Activated CD8-positive, alpha-beta memory T cell treated with anti-CD3 and anti-CD28 coated beads, Interleukin-2, amount 10 ng/mL, durations not matched to agents 7 days and 5 days (primary cell): ENCODE measurements at places on chromosomes 1 and 21. TPM values are rescaled to one million over a fixed set of nuclear protein-coding genes. Genes with fewer than 3 reads are reported as not detected.

RGSL1 gene
- not detected for total RNA-seq

C1QA gene
- total RNA-seq: not detected

HFM1 gene
- not detected for total RNA-seq

TENT5C gene
- total RNA-seq: 50.3 TPM

TNFAIP8L2 gene
- total RNA-seq: 14.5 TPM

SLC22A15 gene
- 1.8 TPM for total RNA-seq

CRTC2 gene
- 86.3 TPM for total RNA-seq

SLC2A5 gene
- not detected for total RNA-seq

ZNF436 gene
- 5.3 TPM for total RNA-seq

DUSP10 gene
- 14.3 TPM for total RNA-seq

RIMS3 gene
- 5.3 TPM for total RNA-seq

FAM151A gene
- not detected for total RNA-seq

FRRS1 gene
- 3.6 TPM for total RNA-seq

VANGL2 gene
- not detected for total RNA-seq

ADCY10 gene
- total RNA-seq: 0.32 TPM

MATN1 gene
- total RNA-seq: not detected

TIAM1 gene
- 18.8 TPM for total RNA-seq

PRRX1 gene
- not detected for total RNA-seq

DNAJC28 gene
- total RNA-seq: 0.53 TPM

PRAMEF18 gene
- total RNA-seq: not detected

TMEM51 gene
- total RNA-seq: not detected

ACTL8 gene
- not detected for total RNA-seq
